ENCODE measurements at places on chromosomes 16 and 17.

DNA sequence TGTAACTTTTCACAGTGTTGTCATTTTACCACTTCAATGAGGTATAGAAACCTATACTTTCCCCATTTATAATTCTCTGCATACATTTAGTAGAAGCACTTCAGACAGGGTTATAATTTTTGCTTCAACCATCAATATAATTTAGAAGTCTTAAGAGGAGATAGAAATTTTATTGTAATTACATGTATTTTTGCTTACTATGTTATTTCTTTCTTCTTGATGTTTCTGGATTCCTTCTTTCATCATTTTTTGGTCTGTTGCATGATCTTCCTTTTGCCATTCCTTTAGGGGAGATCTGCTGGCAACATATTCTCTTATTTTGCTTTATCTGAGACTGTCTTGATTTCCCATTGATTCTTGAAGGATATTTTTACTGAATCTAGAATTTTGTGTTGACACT is 31.1 kb downstream of the SPECC1 start:
- no peak for DNase-seq

DNA sequence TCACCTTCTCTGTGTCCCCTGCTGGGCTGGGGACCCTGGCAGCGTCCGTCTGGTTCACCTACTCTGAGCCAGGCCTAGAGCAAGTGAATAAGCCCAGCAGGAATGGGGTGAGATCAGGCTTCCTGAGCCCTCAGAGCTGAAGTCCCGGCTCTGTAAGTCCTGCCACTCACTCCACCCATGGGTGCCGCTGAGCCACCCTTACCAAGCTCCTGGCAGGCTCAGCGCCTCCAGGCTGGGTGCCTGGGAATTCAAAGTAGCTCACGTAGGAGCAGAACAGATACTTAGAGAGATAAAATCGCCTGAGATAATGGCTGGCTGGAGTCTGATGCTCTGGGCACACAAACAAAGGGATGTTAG is 9.8 kb upstream of the LASP1NB start:
- no peak for DNase-seq

DNA sequence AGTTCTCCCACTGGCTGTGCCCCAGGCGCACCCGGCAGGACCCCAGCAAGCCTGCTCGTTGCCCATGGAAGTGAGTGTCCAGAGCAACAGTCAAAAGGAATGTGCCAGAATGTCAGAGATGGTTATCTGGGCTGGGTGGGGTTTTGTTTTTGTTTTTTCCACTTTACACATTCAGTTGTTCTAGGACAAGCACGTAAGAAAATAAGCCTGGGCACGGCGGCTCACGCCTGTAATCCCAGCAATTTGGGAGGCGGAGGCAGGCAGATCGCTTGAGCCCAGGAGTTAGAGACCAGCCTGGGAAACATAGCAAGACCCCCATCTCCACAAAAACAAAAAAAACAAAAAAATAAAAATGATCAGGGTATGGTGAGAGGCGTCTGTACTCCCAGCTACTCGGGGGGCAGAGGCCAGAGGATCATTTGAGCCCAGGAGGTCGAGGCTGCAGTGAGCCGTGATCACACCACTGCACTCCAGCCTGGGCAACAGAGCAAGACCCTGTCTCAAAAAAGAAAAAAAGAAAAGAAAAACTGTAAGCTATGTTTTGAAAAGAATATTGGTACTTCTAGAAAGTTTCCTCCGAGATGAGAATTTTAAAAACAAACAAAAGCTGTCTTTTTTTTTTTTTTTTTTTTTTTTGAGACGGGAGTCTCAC is 8.3 kb downstream of the NDUFAF8 start:
- DNase-seq: no peak

DNA sequence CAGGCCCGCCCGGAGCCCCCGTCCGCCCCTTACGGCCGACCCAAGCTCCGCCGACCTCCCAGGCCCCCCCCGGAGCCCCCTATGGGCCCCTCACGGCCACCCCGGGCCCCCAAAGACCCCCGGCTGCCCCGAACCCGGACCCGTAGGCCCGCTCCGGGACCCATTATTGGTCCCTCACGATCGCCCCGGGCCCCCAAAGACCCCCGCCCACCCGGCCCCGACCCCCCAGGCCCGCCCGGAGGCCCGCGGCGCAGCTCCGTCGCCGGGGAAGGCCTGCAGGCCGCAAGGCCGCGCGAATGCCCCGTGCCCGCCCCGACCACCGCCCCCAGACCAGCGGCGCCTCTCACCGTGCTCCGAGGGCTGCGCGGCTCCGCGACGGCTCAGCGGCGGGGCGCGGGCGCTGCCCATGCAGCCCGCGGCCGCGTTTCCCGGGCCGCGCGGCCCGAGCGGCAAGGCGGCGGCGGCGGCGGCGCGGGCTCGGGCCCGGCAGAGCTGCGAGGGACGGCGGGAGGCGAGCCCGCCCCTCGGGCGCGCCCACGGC is 393 bp downstream of the ANKRD11 start:
- DNase-seq: no peak

GRCh38 chr17:74528491-74529199 is 2.6 kb downstream of the CD300LB start:
- DNase-seq: no peak

DNA sequence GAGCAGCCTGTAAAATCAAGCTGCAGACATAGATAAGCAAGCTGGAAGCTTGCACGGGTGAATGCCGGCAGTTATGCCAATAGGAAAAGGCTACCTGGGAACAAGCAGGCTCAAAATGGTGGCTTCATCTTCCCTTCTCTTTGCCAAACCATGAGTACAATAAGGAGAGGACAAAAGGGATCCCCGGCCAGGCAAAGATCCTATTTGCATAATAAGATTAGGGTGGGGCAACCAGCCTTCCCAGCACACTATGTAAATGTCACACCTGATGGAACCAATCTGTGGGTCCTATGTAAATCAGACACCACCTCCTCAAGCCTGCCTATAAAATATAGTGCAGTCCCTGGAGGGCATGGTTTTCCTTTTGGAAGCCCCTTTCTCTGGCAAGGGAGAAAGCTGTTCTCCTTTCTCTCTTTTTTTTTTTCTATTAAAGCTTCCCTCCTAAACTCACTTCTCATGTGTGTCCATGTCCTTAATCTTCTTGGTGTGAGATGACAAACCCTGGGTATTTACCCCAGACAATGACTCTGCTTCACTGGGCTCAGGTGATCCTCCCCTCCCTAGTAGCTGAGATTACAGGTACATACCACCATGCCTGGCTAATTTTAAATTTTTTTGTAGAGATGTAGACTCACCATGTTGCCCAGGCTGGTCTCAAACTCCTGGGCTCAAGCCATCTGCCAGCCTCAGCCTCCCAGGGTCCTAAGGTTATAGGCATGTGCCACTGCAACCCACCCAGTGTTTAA is 44.2 kb downstream of the PSMD12 start:
- no peak for DNase-seq

GRCh38 chr17:6853764-6854442 is 22.4 kb upstream of the TEKT1 start:
- no peak for DNase-seq

- DNase-seq: no peak
Measured at GRCh38 chr17:78892936-78893379, 10.0 kb downstream of the CEP295NL start.

DNA sequence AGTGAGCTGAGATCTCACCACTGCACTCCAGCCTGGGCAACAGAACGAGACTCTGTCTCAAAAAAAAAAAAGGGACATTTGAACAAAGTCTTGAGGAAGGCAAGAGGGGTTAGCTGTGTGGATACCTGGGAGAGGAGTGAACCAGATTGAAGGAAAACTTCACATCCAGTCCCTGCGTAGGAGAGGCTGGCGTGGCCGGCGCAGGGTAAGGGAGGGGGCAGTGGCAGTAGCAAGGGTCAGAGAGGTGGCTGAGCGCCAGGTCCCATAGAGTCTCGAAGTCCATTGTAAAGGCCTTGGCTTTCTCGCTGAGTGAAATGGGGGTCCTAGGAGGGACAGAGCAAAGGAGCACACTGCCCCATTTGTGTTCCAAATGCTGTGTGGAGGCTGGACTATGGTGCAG is 171.8 kb upstream of the WSCD1 start:
- DNase-seq: no peak

GRCh38 chr17:43774304-43775250 is 4.2 kb downstream of the DUSP3 start:
- no peak for DNase-seq

- DNase-seq: no peak
Measured at GRCh38 chr17:27990100-27990499, 52.4 kb upstream of the NLK start.

GRCh38 chr16:674968-675883 is at the start of gene RHBDL1:
Gene RHBDL1, plus strand, starts transcription at chr16:675671. Its CDS starts 120 bp downstream, at chr16:675791.
- DNase-seq: no peak

DNA sequence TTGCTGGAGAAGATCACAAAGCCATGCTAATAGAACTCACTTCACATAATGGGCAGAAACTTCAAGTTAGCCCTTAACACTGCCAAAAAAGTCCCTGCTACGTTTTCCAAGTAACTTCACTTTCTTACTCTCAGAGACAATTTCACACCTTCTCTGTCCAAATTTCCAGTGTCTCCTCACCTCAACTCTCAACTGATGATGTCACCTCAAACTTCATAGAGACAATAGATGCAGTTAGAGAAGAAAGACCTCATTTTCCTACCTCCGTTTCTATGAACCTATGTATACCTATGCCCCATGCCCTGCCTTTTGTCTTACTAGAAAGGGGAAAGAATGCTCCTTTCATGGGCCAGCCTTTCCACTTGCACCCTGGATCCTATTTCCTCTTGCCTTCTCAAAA is 14.2 kb upstream of the EFCAB3 start:
- DNase-seq: no peak

GRCh38 chr16:85249418-85250146 is 137.3 kb upstream of the CIBAR2 start:
- DNase-seq: no peak

DNA sequence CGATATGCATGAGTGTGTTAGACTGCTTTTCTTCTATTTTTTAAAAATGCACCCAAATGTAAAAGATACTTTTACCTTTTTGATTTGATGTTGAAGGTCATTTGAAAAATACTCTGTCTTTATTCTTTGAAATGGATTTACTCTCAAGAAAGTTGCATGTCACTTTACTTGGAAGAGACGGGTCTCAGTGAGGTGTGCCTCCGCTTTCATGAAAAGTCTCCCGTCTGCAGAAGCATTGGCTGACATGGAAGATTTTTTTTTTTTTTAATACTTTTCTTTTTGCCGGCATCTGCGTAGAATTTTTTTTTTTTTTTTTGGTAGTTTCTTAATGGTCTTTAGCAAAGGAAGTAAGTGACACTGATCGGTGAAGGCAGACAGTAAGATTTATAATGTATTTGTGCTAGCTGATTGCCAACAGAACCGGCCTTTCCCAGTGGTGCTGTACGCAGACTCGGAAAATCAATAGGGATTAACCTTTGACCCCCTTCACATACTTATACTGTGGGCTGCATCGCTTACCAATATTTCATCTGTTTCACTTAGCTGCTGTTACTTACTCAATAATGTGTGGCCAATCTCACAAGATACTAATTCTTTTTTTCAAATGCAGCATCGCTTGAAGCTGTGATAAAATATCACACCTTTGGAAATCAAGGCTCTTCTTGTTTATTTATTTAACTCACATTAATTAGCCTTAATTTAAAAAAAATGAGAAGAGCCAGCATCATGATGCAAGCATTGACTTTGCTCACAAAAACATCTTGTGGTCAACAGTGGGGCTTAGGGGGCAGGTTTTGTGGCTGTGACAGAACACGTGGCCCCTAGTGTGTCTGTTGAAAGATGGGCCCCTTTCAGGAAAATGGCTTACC is 383.9 kb downstream of the WWOX start:
- DNase-seq: no peak

DNA sequence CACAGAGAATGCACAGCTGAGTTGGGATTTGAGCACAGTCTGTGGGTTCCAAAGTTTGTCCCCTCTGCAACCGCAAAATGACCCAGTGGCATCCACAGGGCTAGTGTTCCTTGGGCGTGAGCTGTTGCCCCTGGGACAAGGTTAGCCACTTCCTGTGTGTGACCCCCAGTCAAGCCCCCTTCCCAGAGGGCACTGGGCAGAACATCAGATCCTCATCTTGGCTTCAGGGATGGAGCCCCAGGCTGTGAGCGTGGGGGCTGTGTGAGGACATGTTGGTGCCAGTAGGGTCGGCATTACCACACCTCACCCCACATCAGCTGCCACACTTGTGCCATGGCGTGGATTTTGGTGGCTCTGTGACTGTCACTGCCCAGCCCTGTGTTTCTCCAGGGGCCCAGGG is 55.3 kb downstream of the USP22 start:
- DNase-seq: no peak

DNA sequence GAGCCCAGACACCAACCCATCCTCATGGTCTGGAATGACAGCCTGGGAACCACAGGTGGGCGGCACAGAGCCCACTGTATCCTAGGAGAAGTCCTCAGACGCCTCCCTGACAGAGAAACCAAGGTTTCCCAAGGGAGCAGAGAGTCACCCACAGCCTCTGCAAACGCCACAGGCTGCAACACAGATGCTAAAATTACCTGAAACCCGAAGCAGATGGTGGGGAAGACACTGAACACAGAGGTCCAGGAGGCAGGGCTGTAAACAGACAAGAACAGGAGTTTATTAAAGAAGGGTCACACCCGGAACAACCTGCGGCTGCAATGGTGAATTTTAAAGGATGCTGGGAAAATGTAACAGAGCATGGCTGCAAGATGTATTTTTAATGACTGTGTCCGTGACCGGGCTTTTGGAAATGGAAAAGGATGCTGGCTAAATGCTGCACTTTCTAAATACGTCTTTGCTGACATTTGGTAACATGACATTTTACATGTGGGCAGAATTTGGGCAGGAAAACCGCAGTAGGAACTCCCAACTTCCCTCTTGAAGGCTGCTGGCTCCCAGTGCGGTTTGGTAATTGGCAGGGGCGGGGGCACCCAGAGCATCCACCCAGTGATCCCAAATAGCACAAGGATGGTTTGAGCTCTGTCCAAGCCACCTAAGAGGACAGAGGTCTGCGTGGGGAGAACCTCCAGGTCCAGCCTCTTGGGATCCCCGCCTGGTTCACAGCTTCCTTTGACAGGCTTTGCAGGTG is 13.1 kb downstream of the SLC38A8 start:
- DNase-seq: no peak

DNA sequence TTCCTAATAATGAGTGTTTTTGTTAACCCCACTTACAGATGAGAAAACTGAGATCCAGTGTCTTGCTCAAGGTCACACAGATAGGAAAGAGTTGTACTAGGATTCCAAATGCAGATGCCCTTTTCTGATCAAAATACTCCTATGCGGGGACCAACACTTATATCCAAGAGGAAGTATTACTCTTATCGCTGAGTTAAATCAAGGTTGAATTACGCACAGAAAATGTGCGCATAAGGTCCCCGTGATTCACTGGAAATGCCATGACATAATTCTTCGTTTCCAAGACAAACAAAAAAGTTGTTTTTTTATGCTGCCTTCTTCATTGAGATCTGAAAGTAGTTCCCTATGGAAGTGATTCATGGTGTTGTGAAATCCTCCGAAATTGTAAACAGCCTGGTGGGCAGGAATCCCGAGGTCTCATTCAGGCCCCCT is 463.8 kb upstream of the HSBP1 start:
- DNase-seq: no peak

GRCh38 chr16:75379911-75380847 is 53.1 kb downstream of the CFDP1 start:
- peak; percentile 5 for DNase-seq

DNA sequence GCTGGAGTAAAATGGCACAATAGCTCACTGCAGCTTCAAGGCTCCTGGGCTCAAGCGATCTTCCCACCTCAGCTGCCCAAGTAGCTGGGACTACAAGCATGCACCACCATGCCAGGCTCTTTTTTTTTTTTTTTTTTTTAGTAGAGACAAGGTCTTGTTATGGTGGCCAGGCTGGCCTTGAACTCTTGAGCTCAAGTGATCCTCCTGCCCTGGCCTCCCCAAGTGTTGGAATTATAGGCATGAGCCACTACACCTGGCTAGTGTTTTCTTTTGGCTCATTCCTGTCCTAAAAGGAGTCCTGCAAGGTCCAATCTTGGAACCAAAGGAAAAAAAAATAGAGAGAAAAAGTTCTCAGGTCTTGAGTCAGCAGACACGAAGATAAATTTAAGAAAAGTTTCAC is 30.8 kb downstream of the PKD1L3 start:
- DNase-seq: no peak
